ENCODE measurements at places on chromosomes 16 and 17.

GRCh38 chr16:23155445-23156049 is 6.3 kb upstream of the USP31 start:
- peak; percentile 22 for DNase-seq

- no peak for DNase-seq
These were observed 48.1 kb downstream of the TEX2 start for GRCh38 chr17:64214950-64215349.

DNA sequence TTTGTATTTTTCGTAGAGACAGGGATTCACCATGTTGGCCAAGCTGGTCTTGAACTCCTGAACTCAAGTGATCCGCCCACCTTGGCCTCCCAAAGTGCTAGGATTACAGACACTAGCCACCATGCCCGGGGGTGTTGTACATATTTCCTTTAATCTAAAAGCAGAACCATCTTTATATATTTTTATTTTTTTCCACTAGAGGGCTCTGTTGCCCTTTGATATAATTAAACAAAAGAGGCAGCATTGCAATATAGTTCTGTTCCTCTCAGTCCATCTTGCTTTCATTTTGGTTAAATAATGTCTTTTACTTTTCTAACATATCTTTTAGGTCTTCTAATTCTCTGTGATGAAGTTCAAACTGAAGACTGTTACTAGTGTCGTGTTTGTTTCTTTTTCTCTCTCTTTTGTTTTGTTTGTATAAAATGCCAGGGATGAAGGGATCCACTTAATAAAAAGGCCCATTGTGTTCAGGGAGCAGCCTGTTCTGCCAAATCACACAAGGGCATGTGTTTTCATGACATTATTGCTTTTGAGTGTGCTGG is 23.4 kb downstream of the WWOX start:
- peak; percentile 69 for DNase-seq

DNA sequence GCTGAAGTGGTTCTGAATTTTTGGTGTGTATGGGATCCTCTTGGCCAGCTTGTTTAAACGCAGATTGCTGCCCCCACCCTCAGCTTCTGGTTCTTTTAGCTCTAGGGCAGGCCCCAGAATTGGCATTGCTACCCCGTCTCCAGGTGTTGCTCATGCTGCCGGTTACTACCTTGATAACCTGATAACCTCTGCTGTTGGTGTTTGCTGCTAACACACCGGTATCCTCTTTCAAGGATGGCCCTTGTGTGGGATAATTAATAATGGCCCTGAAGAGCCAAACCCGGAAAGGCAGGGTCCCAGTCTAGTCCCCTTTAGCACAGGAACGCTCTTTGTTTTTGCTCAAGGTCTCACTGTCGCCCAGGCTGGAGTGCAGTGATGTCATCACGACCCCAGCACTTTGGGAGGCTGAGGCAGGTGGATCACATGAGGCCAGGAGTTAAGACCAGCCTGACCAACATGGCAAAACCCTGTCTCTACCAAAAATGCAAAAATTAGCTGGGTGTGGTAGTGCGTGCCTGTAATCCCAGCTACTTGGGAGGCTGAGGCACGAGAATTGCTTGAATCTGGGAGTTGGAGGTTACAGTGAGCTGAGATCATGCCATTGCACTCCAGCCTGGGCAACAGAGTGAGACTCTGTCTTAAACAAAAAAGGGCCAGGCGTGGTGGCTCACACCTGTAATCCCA is 1.3 kb upstream of the ST3GAL2 start:
- no peak for DNase-seq

DNA sequence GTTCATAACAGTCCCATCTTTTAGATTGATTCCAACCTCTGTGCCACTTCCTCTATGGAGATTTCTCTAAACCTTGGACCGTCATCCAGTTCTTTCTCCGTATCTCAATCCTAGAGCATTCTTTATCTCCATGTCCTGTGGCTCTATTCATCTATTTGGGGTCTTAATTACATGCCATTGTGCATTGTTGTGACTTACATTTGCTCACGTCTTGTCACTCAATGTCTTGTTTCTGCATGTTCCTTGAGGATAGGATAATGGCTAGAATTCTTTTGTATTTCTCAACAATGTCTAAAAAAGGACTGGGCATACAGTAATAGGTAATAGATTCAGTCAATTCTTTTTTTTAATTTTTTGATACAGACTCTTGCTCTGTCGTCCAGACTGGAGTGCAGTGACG is 50.2 kb downstream of the ARSG start:
- DNase-seq: no peak

- peak; percentile 76 for DNase-seq
These were observed 5.3 kb upstream of the HS3ST6 start for GRCh38 chr16:1923299-1924034.

DNA sequence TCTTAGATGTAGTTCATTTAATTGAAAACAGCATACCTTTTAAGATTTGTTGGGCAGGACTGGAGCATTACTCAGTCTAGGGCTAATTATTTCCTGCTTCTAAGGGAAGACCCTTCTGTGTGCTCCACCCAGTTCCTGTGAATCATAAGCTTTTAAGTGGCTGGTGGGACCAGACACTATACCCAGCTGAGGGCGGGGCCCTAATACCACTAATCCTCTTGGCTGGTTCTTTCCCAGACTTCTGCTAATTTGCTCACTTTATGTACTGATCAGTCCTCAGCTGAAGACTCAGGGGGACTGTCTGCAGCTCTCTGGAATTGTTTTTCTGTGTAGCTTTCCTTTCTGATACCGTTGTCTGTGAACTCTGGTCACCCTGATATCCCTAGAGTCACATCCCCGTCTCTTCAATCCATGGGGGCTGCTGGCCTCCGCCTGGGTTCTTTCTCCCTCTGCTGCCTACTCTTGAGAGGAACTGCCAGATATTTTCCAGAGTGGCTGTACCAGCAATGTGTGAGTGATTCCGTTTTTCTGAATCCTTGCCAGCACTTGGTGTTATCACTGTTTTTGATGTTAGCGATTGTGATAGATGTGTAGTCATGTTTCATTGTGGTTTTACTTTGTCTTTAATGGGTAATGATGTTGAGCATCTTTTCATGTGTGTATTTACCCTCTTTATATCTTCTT is 35.1 kb downstream of the MFSD11 start:
- DNase-seq: peak; percentile 97

- peak; percentile 40 for DNase-seq
These were observed 165.8 kb downstream of the CHD9 start for GRCh38 chr16:53220585-53220984.

GRCh38 chr17:47731396-47731795 is 1.6 kb upstream of the TBX21 start:
- no peak for DNase-seq

DNA sequence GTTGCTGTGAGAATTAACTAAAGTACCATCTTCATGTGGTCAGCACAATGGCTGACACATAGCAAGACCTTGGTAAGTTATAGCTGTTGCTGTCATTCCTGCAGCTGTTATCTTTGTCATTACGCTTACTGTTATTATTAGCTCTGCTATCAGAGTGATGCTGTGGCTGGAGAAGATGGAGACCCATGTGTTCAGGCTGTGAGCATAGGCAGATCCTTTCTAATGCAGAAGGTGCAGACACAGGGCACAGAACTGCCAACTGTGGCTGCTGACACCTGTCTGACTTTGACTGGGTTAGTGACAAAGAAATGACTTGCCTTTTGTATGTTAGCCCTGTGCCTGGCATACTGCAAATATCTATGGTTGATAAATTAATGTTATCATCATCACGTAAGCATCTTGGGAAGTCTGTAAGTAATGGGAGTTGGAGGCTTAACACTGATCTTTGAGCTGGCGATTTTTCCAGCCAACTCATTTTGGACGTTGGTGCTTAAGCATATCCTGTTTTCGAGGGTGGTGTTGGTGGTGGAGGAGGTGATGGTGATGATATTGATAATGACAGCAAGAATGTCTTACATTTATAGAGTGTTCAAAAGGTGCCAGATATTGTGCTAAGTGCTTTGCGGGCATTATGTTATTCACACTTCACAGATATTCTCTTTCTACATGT is 695.3 kb downstream of the WWOX start:
- DNase-seq: no peak

DNA sequence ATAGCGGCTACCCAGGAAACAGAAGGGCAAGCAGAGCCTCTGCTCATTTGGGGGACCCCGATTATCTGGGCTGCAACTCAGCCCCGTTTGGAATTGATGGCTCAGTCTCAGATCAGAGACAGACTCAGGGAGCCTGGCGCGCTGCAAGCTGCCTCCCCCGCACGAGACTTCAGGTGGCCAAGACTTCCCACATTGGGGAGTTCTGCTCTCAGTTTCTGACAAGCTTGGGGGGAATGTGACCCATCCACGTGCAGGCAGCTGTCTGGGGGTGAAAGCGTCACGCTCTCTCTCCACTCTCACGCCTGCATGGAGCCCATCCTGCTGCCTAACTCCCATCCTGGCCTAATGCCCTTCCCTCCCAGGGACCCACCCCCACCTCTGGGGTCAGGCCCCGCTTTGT is 157.6 kb upstream of the GSE1 start:
- no peak for DNase-seq

GRCh38 chr16:83624429-83625120 is 183.2 kb upstream of the HSBP1 start:
- DNase-seq: no peak

DNA sequence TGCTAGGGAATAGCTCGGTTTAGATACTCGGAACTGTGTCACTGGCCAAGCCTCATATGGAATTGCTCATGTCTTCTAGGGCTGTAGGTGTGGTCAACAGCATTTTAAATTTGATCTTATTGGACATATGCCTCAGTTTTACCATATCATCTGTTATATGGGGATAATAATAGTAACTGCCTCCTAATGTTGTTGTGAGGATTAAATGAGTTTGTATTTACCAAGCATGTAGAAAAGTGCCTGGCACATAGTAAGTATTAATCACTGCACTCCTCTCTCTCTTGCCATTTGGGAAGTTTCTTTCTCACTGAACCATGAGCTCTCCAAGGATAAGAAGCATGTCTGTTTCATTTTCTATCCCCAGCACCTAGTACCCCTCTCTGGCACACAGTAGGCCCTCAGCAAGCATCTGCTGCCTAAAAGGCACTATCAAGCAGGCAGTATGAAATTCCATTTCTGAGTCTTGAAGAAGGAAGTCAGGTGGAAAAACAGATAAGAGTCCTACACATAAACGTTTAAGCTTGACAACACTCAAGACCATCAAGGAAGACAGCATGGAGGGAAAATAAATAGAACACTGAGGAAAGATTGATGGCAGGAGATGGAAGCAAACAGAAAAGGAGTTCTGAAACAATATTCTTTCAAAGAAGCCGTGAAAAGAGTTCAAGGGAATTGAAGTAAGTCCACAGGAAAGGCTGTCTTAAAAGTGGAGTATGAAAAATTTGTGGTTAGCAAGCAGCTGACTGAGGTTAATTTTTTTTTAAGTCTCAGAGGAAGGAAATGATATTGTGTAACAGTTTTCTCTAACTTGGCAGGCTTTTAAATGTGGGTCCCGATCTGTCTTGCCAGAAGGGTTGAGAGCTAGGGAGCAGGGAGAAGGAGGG is 2.2 kb upstream of the ATP6V0A1 start:
- DNase-seq: peak; percentile 92

DNA sequence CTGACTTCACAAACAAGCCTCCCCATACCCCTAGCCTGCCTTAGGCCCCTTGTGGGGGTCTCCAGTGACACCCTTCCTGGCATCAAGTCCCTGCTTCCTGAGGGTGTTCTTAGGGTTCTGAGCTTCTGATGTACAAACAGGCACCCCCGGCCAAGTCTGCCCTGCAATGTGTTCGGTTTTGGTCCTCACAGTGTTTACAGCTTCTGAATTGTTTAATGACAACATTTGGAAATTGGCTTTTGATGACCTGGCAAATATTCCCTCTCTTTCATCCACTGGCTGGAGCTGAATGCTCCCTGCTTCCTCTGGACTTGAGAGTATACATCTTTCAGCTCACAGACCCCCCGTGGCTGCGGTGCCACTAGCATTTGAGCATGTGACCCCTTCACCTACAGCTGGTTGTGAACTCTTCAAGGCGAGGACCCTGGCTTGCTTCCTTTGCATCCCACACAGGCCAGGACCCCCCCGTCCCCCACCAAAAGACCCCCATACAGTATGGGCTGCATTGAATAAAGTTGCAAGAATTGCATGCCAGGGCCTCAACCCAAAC is 180.8 kb downstream of the KATNIP start:
- no peak for DNase-seq

GRCh38 chr17:58911741-58912343 is 156.2 kb downstream of the PPM1E start:
- no peak for DNase-seq

DNA sequence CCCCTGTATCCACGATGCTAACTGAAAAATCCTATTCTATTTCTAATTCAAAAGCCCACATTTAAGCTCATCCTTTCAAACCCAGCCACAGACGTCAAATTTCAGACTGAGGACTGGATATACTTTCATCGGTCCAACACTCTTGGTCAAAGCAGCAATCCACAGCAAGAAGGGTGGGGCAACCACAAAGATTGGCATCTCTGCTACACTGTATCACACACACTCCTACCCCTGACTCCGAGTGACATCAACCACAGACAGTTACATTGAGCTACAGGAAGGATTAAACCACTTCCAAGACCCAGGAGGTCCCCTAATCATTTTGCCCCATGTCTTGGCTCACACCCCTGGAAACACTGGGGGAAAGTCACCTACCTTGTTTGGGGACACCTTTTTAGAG is 61.3 kb downstream of the GRIN2A start:
- no peak for DNase-seq

DNA sequence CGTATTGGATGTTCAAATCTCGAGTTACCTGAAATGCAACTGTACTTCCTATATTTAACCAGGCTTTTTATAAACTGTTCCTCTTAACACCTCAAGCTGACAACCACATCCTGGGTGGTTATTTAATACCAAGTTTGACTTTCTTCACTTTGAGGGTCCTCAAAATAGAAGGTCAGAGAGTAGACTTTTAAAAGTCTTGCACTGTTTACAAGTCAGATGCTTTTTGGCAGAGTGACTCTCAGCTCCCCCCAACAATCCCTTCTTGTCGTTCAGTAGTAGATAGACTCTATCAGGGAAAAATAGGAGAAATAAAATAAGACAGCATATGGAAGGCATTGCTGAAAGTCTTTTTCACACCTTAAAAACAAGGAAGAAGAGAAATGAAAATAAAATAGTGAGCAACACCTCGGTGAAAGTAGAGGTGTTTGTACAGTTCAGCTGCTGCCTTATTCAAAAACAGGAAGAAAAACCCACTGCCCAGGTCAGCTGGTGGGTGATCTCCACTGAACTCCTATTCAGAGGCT is 650.4 kb downstream of the WWOX start:
- DNase-seq: no peak

DNA sequence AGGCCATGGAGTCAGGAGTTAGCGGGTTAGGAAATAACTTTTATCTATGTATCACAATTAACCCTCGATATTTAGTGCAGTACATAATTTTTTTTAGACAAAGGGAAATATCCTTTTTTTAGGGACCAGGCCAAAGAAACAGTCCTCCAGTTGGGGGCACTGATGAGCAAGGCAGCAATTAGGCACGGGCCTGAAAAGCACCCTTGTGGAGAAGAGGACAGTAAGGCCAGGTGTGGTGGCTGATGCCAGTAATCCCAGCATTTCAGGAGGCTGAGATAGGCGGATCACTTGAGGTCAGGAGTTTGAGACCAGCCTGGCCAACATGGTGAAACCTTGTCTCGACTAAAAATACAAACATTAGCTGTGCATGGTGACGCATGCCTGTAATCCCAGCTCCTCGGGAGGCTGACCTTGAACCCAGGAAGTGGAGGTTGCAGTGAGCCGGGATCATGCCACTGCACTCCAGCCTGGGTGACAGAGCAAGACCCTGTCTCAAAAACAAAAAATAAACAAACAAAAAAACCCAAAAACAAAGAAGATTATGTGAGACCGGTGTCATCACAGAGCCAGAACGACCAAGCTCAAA is 158.3 kb upstream of the NOL11 start:
- DNase-seq: no peak

- DNase-seq: peak; percentile 46
These were observed 1.8 kb upstream of the ANKRD11 start for GRCh38 chr16:89491974-89492687.

GRCh38 chr17:38730526-38731379 is 612 bp downstream of the CISD3 start:
- peak; percentile 76 for DNase-seq
